AG08396 (cell line): ENCODE measurements at places on chromosomes 5 and 9.

GRCh38 chr5:73531356-73531755 lies 33.1 kb downstream of the BTF3 start:
- no peak for DNase-seq

DNA sequence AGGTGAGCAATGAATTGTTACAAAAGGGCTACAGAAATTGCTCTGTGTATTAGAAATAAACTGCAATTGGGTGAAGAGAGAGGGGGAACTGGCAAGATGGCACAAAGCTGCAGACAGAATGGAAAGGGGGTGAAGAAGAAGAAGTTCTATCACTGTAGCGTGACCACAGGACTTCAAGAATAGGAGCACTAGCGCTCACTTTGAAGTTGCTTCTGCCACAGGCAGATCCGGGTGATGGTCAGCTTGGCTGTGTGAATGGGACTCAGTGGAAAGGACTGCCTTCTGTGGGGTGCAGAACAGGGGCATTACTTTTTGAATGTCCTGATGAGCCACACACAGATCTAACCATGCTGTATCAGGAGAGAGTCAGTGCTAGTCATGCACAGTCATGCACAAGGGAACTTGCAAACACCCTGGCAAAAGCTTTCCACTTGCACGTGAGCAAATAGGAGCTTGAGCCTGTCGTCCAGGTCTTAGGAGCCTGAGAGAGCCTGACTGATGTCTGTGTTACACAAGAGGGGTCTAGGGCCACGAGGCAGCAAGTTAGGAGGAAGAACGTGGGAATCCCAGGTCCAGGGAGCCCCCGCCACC lies 16.3 kb downstream of the IL5 start:
- peak; percentile 7 for DNase-seq

DNA sequence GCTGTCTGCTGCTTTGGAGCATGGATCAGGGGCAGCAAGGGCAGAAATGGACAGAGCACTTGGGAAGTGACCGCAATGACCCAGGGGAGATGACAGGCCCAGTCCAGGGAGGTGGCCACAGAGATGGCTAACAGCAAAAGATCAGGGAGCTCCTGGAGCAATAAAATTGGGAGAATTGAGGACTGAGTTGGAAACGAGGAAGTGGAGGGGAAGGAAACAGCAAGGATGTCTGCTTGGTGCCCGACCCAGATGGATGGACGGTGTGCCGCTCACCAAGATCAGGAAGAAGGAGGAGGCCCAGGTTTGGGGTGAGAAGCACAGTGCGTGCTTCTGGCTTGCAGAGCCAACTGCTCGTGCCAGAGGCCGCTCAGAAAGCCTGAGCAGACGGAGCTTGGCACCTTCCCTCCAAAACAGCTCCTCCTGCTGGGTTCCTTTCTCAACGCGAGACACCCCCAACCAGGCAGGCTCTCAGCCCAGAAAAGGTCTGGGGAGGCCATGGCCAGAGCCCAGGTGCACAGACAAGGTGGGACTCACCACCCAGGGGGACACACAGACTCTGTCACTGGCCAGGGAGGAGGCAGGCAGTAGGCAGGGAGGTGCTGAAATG lies 1.7 kb upstream of the SLC34A1 start:
- DNase-seq, result no peak

GRCh38 chr5:150513375-150514309 lies 5.7 kb downstream of the NDST1 start:
- no peak for DNase-seq

DNA sequence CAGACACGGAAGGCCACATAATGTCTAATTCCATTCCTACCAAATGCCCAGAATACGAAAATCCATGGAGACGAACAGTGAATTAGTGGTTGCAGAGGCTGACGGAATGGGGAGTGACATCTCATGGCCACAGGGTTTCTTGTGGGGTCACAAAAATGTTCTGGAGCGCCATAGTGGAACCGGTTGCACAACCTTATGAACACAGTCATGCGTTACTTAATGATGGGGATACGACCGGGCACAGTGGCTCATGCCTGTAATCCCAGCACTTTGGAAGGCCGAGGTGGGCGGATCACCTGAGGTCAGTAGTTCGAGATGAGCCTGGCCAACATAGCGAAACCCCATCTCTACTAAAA lies 26.0 kb upstream of the TTLL11 start:
- DNase-seq, result no peak

DNA sequence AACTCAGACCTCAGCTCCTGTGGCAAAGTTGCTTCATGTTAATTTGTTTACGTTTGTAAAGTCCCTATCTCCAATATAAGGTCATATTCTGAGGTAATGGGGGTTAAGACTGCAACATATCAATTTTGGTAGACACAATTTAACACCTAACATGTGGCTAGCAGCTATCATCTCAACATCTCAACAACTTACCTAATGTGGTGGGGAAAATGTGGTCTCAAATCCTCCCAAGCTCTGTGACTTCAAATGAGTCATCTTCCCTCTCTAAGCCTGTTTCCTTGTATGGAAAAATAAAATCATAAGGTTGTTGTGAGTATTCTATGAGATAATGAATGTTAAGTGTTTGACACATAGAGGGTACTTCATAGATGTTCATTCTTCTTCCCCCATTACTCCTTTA lies 443.3 kb downstream of the CDK5RAP2 start:
- no peak for DNase-seq

DNA sequence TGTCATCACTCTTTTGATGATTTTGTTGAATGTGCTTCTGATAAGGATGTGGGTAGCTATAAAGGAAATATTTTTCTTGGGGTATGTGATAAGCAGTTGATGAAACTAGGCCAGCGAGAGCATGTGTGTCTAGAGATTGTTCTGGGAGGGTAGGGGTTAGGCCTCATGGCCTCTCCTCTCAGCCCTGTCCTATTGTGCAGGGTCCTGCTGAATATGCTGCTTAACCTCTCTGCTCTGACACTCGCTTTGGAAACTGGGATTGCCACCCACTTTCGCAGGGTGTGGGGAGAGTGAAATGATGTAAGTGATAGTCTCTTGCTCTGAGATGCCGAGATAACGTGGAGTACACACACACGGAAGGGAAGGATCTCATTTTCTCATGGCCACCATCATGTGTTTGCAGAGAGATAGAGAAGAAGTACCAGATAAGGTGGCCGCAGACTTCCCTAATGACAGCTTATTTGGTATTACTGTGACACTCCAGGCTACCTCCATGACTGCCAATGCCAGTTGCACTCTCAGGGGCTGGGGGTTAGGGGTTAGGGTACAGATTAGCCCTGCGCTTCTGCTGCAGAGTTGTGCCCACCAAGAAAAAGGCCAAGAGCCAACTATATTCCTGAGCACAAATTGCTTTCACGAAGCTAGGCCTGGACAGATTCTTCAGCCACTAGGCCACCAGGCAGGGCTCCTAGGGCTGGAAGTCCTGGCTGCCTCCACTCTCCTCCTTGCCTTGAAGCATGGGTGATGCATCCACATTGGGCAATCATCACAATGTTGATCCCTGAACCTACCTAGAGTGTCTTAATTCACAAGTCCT lies 25.2 kb upstream of the TNFAIP8 start:
- DNase-seq, result no peak
